Nephron progenitor cell (in vitro differentiated cells): ENCODE measurements at places on chromosomes 6 and 20.
A peak's percentile ranks its signal among the peaks of the same experiment; 100 is the strongest.

DNA sequence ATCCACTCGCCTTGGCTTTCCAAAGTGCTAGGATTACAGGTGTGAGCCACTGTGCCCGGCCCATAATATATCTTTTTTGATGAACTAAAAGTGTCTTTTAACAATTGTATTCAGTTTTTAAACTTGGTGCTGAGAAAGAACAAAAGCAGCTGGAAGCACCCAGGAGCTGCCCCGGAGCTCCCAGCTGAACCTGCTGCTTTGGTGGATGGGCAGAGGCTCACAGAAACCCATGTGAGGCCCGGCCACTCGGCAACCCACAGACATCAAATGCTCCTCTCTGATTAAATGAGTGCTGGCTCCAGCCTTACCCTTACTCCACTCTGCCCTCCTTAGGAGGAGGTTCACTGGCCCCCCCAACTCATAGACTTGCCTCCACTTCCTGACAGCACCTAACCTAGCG lies 59.4 kb upstream of the FRMD1 start:
- DNase-seq, result no peak

DNA sequence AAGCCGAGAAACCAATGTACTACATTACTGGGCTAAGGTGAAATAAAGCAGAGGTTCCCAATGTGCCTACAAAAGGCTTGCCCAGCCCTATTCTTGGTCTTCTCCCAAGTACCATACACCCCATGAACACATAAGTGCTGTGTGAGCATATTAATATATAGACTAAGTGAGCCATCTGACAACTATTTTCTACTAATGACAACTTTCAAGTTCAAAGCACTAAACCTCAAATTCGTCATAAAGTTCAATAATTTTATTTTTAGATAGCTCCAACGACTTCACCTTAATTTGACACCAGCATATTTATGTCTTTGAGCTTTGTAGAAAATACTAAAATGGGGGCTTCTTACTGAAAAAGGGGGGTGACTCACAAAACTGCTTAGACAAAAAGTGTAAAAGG lies 6.7 kb downstream of the DTNBP1 start:
- DNase-seq, result no peak

GRCh38 chr6:2921520-2922115 lies 18.5 kb upstream of the SERPINB9 start:
- DNase-seq, result no peak

DNA sequence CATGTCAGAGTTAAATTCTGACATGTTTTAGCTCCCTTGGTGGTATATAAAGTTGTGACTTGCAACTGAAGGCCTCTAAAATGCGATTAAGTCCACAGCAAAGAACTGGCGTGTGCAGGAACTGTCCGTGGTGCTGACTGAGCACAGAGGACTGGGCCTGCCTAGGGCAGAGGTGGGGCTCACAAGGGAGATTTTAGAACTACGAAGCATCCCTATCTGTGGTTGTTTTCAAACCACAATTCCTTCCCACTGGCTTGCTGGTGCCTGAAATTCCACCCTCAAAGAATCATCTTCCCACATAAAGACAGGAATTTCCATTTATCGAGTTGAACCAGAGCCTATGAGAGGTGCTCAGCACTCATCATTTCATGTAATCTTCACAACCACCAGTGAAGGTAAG lies 30.1 kb downstream of the RIMS4 start:
- DNase-seq, result peak; percentile 88

- no peak for DNase-seq
Measured at GRCh38 chr6:93272211-93272610, 147.1 kb downstream of the EPHA7 start.

- DNase-seq, result peak; percentile 10
Measured at GRCh38 chr20:10179574-10180298, 38.9 kb upstream of the SNAP25 start.

DNA sequence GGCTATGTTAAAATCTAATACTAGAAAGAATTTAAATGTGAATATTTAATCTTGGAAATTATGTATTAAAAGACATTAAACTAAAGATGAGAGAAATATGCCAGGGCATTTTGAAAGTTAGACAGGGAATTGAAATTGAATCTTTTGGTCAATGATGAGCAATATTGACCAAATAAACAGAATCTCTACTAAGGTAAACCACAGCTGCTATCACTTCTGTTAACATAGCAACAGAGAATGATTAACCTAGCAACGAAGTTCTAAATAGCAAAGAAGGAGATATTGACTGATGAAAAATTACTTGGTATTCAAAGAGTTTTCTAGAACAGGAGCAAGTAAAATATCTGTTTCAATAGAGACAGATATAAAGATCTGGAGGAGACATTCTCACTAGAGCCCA lies 45.2 kb upstream of the RSPO3 start:
- DNase-seq, result no peak

DNA sequence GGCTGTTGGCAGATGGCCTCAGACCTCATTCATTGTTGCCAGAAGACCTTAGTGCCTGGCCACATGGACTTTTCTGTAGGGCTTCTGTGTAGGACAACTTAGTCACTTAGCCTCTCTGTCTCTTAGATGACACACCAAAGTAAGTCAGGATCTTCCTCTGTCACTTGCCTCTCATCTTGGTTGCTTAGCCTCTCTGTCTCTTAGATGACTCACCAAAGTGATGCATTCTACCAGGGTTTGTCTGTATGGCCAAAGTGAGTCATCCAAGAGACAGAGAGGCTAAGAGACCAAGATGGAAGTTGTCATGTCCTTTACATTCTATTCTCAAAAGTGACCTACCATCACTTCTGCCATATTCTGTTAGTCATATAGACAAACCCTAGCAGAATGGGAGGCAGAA lies 255.9 kb upstream of the DEFB112 start:
- no peak for DNase-seq

GRCh38 chr6:33699739-33700138 lies 11.8 kb downstream of the UQCC2 start:
- no peak for DNase-seq

DNA sequence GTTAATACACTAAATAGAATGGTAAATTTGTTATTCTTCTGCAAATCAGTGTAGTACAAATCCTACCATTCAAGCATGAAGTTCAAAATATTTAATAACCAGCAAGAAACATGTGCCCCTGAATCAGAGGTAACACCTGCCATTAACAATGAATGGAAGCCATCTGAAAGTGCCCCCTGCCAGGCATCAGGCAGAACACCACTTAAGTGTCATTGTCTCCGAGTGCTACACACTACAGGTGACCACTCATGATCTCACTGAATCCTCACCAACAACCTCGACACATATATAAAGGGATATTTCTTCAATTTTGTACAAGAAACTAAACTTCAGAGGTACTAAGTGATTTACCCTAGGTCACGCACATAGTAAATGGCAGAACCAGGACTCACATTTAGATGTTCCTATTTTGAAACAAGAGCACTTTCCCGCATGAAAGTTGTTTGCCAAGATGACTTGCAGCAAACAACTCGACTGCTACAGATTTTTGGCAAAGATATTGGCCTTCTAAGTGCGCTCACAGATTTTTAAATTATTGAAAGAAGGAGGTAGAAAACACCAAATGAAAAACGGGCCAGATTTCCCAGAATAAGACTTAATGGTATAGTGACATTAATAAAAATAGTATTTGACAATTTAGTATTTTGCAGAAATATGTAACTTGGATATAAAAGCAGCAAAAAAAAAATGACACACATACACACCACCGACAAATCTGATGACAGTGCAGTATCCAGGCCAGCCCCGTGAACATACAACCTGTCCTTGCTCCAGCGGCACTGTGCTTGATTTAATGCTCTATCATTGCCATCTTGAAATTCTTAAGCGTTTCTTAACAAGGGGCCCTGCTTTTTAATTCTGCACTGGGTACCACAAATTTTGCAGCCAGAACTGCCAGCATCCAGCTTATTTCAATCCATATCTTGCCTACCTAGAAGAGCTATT lies 274.5 kb downstream of the ALDH8A1 start:
- no peak for DNase-seq

GRCh38 chr20:15653396-15654207 lies 919.6 kb downstream of the KIF16B start:
- DNase-seq, result peak; percentile 21

- DNase-seq, result no peak
Measured at GRCh38 chr6:109322825-109323224, 59.4 kb downstream of the CD164 start.

DNA sequence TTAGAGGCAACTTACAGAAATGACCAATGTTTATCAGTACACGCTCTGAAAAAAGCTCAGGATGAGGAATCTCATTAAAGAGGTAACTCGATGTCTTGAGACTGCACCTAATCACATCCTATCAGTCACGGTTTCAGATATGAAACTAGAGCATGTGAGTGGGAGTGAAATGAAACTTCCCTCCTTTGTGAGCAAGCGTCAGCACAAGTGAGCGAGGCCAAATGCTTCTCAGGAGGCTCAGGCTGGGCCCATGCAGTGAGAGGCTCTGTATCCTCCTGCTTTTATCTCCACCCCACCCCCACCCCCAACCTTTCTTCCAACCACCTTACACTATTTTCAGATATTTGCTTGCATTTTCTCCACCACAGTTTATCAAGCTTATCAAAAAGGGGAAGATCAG lies 140.8 kb upstream of the RIMS1 start:
- DNase-seq, result no peak

DNA sequence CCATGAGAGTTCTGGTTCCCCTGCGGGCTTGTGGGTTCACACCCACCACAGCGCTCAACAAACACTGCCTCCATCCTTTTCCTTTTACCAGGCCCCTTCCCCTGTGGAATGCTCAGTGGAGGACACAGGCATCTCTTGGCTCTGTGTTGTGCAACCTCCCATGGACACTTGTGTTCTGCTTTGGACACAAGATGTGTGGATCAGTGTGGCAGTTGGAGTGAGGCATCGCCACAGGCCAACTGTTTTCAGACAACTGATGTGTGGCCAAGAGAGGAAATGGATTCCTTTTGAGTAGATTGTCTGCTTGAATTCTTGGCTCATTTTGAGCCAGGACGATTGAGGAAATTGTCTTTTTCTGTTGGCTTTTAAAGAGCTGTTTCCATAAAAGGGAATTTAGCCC lies 26.8 kb downstream of the CST8 start:
- DNase-seq, result no peak

- DNase-seq, result no peak
Measured at GRCh38 chr6:110484321-110484720, 7.9 kb upstream of the SLC22A16 start.

DNA sequence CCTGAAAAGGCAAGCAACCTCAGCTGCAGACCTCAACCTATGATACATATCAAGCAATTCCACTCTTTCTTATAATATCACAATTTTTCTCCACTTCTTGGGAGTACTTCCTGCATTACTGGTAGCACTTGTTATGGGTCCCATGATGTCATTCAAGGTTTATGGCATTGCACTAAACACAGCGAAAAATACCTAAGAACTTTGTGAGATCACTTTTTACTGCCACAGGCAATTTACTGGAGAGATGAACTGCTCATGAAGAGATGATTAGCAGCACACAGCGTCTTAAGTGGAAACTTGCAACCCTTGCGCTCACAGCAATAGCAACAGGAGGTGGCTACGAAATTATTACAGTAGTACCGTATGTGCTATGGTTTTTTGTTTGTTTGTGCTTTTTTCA lies 19.3 kb upstream of the RIMS4 start:
- DNase-seq, result no peak

DNA sequence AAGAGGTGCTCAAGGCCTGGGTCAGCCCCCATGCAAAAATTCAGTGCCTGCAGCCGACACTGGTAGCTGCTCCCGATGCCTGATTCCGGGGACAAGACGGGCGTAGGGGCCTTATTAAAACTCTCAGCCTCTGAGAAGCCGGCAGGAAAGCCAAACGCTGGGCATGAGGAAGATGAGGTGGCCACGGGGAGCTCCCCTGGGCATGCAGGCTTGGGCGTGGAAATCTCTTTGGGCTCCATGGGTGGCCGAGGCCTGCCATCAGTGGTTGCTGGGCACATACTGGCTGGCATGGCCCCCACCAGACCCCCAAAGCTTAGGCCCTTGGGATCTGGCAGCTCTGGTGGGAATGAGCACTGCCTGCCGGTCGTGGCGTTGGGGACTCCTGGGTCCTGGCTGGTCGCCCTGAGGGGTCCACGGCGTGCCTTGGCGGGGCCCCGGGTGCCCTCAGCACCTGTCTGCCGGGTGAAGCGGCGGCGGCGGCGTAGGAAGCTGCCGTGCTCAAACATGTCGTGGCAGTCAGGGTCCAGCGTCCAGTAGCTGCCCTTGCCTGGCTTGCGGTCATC lies 586 bp downstream of the FOXS1 start:
- DNase-seq, result no peak

- no peak for DNase-seq
Measured at GRCh38 chr6:157677235-157677634, 145.8 kb upstream of the SNX9 start.

DNA sequence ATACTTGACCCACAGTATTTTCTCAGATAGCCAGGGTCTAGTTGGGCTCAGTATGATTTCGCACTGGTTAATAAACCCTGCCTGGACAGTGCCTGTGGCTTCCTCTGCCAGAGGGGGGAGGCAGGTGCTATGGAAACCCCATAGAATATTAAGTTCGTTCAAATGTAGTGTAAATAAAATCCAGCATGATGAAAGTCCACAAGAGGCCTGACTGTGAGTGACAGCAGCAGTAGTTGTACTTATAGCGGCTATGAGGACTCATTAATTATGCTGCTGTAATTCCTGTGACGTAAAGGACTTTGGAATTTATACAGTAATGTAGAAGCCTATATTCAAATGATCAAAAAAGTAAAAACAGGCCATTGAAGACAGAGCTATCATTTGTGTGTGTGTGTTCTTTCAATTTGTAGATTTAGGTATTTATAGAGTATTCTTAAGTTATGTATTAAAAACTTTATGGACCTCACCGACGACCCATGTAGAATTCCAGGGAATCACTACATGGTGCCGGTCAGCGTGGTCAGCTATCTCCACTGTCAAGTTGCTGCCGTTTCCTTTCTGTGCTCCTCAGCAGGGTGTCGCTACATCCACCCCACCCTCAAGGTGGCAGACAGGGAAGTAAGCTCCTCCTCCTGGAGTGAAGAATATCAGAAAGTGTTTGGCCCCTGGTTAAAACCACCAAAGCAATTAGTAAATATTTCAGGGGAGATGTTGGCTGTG lies 10.0 kb downstream of the PYGB start:
- DNase-seq, result no peak

DNA sequence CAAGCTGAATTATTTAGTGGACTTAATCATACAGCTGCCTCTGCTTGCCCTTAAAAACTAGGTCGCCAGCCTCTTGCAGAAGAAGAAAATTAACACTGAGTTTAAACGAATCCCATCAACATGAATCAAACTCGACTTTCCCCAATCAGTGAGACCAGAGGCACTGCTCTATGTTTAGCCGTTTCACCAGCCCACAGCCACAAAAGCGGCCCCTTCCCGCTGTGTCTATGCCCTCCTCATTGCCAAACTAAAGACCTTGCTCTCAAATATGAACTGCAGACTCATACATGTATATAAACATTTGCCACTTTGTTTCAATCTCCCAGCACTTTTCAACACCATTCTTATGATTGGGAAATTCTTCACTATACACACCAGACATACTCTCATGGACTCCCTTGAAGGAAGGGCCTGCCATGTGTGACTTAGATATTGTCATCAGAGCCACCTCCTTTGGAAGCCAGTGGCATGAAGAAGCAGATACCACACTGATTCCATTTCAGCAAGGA lies 105.8 kb upstream of the ADGRF1 start:
- no peak for DNase-seq

- DNase-seq, result no peak
Measured at GRCh38 chr6:24757611-24758010, 17.1 kb upstream of the GMNN start.

GRCh38 chr20:36052117-36052513 lies 83.7 kb downstream of the CNBD2 start:
- no peak for DNase-seq
